LHCN-M2 (cell line): ENCODE measurements at places on chromosomes 7 and 10. TPM values are rescaled to one million over a fixed set of nuclear protein-coding genes. Genes with fewer than 3 reads are reported as not detected.

GIMAP4 gene
- total RNA-seq, result not detected in 2 replicates

ZNF273 gene
- total RNA-seq, result 8.7 and 9.6 TPM in 2 replicates

GHRHR gene
- total RNA-seq, result not detected in 2 replicates

ANKRD2 gene
- total RNA-seq, result 0.11 TPM in 1 of 2 replicates, not detected in the other

HHEX gene
- 0.06 TPM in 1 of 2 replicates, not detected in the other for total RNA-seq

NUDT13 gene
- 2.9 TPM in 2 replicates for total RNA-seq

RNF32 gene
- 2.8 and 4.1 TPM in 2 replicates for total RNA-seq

DNA sequence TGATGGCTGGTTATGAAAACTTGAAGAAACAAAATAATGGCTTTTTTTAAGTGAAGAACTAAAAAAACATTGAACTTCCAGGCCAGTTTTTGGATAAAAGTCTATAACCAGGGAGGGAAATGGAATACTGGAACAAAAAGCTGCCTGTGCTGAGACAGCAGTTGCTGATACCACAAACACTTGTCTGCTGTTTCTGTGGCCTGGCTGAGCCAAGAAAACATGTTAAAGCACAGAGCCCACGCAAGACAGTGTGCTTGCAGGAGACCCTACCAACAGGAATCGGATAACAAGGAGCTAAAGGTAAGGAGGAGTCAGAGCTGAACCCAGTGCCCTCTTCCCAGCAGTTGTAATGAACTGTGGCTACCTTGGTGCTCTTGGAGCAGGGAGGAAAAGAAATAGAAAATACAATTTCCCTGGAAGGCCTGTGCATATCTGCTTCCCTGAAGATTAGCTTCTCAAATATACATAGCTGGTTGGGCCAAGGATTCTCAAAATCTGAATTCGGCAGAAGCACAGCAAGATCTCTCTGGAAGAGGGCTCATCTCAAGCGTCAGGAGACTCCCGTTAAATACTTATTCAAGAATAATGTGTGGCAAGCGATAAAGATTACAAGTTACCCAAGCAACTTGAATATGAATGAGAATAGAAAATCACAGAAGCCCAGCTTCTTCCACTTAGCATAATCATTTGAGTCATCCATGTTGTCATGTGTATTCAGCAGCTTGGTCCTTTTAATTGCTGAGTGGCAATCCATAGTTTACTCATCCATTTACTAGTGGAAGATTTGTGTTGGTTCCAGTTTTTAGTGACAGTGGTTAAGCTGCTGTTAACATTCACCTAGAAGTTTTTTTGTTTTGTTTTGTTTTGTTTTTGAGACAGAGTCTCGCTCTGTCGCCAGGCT lies 87.6 kb downstream of the NOD1 start:
- no peak for DNase-seq

DNA sequence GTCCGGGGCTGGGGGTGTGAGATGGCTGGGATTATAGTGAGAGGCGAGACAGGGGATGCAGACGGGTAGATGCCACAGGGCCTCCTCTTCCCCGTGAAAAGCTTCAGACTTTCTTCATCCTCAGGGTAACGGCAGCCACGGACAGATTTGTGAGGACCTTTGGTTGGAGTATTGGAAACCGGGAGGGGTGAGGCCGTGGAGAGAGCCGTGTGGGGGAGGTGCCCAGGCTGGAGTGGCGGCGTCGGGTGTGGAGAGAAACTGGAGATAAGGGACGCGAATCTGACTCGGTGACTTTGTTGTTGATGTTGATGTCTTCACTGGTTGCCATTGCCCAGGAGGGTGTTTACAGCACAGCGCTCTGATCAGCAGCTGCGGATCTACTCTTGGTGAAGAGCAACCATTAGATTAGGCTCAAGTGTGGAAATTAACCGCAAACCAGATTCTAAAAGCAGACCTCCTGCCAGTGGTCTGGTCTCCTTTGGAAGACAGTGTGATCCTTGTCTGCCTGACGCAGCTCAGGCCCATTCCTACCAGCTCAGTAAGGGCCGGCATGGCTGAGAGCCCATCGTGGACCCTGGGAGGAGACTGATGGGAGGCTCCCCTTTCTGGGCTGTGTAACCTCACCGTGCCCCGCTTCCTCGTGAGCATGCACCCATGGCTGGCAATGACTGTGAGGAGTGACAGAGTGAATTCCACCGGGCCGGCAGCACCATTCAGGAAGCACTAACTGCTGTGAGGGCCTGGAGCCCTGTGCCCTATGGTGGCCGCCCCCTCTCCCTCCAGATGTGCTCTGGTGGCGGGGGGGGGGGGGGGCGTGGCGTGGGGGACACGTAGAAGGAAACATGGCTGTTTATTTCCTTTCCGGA lies 90.3 kb downstream of the INPP5A start:
- DNase-seq, result peak; percentile 61

- DNase-seq, result peak; percentile 35
These were observed 4.2 kb upstream of the NANOS1 start for GRCh38 chr10:119025336-119025735.

GRCh38 chr7:93117327-93117726 lies 452 bp downstream of the SAMD9 start:
- DNase-seq, result peak; percentile 14

- DNase-seq, result no peak
These were observed 188.3 kb downstream of the CHCHD3 start for GRCh38 chr7:132893560-132893959.

DNA sequence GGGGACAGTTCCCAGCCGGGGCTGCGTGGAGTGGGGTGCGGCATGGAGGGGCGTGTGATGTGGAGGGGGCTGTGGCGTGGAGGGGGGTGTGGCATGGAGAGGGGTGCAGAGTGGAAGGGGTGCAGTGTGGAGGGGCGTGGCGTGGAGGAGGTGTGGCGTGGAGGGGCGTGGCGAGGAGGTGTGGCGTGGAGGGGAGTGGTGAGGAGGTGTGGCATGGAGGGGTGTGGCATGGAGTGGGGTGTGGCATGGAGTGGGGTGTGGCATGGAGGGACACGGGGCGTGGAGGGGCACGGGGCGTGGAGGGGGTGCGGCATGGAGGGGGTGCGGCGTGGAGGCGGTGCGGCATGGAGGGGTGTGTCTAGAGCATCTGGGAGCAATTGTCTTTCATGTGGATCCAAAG lies 33.6 kb downstream of the NKX6-2 start:
- no peak for DNase-seq
